ENCODE measurements at places on chromosomes 4 and X.

GRCh38 chr4:157728215-157728614, 444.6 kb downstream of the GASK1B start:
- DNase-seq, result no peak

GRCh38 chr4:78534286-78534955, 17.1 kb upstream of the ANXA3 start:
- DNase-seq, result no peak

GRCh38 chr4:41375561-41375960, 118.8 kb downstream of the UCHL1 start:
- DNase-seq, result no peak

DNA sequence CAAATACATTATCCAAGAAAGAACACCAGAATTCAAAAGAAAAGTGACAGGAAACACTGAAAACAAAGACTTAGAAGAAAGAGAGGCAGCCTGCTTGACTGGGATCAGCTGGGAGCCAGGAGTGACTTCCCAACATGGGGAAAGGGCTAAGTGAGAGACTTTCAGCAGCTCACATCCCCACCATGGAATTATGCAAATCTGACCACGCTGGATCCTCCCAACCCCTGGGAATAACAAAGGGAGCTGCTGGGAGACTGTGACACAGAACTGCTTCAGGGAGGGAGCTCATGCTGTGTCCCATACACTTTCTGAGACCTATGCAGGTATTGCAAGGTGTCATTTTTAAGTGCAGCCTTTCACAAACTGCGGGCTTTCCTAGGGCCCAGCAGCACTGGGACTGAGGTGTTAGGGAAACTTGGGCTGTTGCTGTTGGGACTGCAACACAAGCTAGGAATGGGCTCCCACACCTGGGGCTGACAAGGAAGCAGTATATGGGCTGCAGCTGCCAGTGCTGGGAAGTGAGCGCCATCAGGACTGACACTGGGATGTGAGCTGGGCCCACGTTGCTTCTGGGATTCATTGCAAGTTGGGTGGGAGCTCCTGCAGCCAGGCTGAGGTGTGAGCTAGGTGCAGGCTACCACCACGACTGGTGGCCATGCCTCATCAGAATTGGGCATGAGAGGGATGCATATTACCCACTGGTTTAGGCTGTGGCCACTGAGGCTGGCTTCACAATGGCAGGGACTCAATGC, 139.1 kb downstream of the KDR start:
- no peak for DNase-seq

DNA sequence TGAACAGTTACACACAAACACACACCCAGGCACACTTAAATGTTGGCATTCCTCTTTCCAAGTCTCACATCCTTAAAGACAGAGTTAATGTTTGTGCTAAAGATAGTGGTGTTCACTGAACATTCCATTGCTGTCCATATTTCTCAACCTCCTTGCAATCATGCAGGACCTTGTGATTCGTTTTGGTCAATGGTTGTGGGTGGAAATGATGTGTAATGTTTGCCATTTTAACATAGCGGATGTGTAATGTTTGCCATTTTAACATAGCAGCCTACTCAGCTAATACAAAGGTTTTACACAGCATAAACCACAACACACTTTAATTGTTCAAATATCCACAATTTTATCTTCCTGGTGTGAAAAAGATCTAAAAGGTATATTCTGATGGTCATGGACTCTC, 93.9 kb downstream of the CEP44 start:
- DNase-seq, result no peak

DNA sequence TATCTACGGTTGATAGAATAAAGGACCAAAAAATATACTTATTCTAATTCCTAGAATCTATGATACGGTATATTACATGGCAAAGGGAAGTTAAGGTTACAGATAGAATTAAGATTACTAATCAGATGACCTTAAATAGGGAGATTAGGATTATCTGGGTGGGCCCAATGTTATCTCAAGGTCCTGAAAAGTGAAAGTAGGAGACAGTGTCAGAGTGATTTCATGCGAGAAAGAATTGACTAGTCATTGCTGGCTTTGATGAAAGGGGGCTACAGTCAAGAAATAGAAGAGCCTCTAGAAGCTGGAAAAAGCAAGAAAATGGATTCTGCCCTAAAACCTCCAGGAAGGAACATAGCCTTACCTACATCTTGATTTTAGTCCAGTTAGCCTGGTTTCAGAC, 176.9 kb upstream of the PPP1R2C start:
- DNase-seq, result no peak

DNA sequence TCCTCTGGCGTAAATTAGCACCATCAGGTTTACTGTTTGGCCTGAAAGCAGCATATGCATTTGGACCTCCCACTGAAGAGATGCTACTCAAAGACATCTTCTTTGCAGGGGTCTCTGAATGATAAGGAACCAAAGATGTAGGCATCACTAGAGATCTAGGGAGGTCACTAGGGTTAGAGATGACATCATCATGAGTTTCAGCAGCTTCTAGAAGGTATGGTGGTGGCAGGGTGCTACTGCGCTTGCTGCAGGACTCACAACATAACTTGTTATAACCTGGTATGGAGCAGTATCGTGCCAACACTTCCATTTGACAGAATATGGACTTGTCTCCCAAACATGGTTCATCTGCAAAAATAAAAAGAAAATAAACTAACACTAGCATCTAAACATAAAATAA, 251.6 kb downstream of the NPFFR2 start:
- DNase-seq, result no peak

- no peak for DNase-seq
These were observed 221.2 kb upstream of the MID1 start for GRCh38 chrX:10841579-10841978.

GRCh38 chrX:124502599-124502998, 156.2 kb downstream of the SH2D1A start:
- no peak for DNase-seq

DNA sequence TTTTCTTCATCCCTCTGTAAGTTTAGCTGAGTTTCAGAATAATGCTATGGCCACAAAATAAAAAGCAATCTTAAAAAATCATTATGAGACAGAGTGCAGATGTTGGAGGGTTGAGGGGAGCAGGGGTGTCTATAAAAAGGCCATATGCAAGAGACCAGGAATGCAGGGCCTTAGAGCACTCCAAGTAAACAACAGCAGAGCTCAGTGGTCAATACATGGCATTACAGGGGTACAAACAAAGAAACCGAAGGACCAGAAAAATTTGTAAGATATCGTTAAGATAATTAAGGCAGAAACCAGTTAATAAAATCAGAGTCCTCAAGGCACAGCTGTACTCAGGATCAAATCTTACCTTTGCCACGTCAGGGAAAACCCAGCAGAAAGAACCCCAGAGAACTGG, 28.4 kb upstream of the NDST3 start:
- no peak for DNase-seq

DNA sequence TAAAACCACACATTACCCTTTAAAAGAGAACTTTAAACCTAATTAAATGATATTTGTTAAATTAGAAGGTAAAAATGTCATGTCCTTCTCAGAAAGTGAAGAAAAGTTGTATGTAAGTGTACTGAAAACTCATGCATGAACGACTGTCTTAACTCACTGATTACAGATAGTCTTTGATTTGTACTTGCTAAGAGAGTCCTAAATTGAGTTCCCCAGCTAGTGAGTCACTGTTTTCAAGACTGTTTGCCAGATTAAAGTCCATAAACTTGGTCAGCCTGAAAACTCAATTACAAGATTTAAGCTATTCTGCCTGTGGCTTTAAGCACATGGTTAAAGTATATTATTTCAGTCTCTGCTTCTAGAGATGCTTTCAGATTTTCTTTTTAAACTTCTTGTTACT, 124.9 kb upstream of the ZCCHC13 start:
- no peak for DNase-seq

- DNase-seq, result no peak
These were observed 151.0 kb downstream of the DCTD start for GRCh38 chr4:182765987-182766856.

- no peak for DNase-seq
These were observed 532.2 kb upstream of the AGA start for GRCh38 chr4:177974461-177974860.

- DNase-seq, result no peak
These were observed 77.7 kb downstream of the CDS1 start for GRCh38 chr4:84660606-84661005.

- no peak for DNase-seq
These were observed 6.6 kb downstream of the TLL1 start for GRCh38 chr4:165879641-165880040.

GRCh38 chr4:141684785-141685184, 48.4 kb downstream of the IL15 start:
- no peak for DNase-seq

DNA sequence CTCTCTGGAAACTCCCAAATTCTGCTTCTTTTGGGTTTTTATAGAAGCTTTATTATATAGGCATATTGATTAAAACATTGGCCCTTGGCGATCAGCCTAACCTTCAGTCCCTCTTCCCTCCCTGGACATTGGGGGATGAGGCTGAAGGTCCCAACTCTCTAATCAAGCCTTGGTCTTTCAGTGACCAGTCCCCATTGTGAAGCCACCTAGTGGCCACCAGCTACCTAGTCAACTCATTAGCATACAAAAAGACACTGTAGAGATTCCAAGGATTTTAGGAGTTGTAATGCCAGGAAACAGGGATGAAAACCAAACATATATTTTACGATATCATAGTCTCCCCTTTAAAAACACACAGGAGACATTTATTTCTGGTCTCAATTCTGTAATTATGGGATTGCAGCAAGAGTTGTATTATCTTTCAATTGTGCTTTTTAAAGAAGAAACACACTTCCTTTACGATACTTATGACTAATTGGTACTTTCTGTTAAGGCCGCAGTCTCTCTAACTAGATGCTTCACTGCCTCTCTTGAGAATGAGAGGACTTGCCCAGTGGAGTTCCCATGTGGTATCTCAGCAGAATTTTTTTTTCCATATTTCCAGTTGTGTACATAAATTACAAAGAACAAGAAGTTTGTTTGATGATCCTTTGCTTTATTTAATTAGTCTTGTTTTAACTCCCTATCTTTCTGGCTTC, 58.2 kb downstream of the WDR17 start:
- no peak for DNase-seq

- DNase-seq, result no peak
These were observed 3.4 kb downstream of the SORCS2 start for GRCh38 chr4:7195546-7196287.

GRCh38 chr4:133498149-133498548, 349.1 kb downstream of the PCDH10 start:
- DNase-seq, result no peak

GRCh38 chr4:40185830-40186664, 10.8 kb upstream of the RHOH start:
- no peak for DNase-seq

DNA sequence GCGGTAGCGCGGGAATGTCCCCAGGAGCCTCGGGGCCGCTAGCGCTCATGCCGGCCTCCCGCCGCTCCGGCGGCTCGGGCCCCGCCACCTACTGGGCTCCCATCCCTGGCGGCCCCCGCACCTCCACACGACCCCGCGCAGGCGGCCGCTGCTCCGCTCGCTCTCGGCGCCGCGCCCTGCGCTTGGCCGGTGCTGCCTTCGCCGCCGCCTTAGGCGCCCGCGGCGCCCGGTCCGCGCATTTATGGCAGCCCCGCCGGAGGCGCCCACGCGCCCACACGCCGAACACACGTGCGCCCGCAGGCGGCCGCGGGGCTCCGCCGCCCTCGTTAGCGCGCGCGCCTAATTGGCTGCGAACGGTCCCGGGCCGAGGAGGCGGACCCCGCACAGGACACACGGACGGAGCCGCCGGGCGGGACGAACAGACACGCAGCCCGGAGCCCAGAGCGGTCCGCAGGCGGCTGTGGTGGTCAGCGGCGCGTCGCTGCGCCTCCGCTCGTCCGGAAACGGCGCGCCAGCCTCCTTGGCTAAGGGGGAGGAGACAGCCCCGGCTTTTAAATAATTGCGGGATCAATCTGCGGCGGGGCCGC, at the start of gene NKX1-1:
NKX1-1 (minus strand) TSS at position 49 of the 587 bp plus-strand sequence; CDS start at position 49, 0 bp downstream.
- no peak for DNase-seq

- DNase-seq, result no peak
These were observed 1411.1 kb upstream of the PCDH7 start for GRCh38 chr4:29309050-29309449.

GRCh38 chrX:40008791-40009461, 88.8 kb downstream of the BCOR start:
- DNase-seq, result no peak

DNA sequence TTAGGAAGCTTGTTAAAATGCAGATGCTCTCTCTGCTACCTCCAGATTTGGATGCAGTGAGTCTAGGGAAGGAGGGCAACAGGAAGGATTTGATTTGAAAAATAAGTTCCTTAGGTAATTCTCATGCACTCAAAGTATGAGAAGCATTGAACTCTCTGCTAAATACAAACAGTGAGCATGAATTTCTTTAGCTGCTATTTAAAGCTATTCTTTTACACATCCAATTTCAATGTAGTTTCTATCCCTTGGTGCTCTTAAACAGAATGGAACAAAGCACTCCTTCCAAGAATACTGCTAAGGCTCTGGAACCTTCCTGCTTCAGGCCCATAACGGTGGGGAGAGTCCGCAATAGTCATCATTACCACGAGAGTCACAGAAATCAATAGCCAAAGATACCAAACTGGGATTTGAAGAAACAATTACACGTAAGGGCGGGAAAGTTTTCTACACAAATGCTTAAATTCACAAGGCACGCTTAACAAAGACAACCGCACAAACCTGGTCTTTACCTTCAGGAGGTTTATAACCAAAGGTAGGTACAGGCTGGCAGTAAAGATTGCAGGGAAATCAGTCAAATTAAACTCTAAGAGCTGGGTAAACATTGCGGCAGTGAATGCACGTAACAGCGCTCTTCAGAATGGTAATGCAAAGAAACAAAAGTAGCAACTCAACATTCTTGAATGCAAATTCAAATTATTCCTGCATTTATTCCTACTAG, 123.2 kb upstream of the NAP1L5 start:
- DNase-seq, result peak; percentile 49

- DNase-seq, result no peak
These were observed 269.9 kb upstream of the FAT4 start for GRCh38 chr4:125044886-125045285.

GRCh38 chr4:85725721-85726170, 250.8 kb downstream of the ARHGAP24 start:
- no peak for DNase-seq

DNA sequence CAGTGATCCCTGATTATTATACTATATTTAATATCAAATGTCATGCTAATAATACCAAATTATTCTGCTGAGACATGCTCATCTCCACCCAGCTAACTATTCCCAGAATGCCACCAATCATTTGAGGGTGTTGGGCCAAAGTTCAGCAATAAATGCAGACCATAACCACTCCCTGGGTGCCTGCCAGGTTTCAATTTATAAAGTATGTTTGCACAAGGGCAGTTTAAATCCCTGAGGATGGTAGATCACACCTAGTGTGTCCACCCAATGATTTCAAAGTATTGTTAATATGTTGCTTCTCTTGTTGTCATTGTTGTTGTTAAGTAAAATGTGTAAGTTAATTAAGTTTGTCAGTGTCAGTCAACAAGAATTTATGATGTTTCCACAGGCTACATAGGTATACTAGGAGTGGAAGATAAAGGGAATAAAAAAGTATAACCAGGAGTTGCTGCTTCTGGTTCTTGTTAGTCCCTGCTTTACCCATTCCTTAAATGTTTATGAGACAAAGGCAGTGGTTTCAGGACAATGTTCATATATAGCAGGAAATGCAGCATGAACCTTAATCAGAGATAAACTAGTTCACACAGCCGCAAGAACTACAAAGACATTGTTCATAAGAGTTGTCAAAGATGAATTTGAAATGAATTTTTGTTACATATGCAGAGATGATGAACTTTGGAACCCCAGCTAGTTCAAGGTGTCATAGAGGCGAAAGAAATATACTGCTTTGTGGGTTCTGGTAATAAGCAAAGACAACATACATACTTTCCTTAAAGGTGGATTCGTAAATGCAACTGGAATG, 25.5 kb downstream of the HPGD start:
- peak; percentile 53 for DNase-seq

Measured in NCI-H1105 treated with DMSO at 0.1 percent for 48 hours (cell line).